ENCODE measurements at places on chromosomes 11 and 22.

DNA sequence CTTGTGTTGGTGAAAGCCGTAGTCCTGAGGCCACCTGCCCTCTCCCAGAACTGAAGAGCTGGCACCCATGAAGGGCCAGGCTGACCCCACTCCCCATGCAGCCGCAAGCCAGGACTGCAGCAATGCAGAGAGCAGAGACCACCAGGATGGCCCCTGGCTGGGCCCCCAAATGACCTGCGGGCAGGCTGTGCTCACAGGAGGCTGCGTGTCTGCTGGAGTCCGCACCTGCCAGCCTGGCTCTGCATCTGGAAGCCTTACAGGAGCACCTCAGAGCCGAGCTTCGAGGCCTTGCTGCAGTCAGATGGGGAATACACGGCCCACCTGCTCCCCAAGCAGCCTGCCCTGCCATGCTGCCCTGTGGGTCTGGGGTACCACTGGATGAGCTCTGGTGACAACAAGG, 1336.8 kb downstream of the TBC1D22A start:
- no peak for DNase-seq

DNA sequence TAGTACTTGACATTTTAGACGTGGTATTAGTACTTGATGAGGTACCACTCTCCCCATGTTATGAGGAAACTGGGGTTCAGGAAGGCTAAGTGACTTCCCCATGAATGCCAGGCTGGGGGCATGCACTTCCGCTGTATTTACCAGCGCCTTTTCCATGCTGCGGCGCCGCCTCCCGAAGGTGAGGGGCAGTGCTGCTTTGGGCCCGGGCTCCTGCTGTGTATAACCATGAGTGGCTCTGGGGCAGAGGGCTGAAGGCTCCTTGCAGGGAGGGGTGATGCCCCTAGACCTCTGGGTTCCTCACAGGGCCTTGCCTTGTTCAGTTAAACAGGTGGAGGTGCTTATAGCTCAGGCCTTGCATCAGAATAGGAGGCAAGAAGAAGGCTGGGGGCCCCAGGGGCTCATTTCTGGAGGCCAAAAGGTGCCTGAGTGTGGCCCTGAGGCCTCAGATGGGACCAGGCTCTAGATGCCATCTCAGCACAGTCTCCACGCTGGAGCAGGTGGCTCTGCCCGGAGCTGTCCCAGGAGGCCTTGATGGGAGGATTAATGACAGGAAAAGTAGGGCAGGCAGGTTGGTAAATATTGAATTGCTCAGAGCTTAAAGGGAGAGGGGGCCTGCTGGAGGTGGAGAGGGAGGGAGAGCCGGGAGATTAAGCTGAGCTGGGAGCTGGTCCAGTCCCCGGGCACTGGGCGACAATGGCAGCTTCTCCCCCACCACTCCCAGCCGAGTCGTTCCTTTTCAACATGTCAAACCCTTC, 129.6 kb downstream of the CEP164 start:
- DNase-seq = no peak

GRCh38 chr11:96158126-96158525, 184.9 kb downstream of the MAML2 start:
- DNase-seq = no peak

GRCh38 chr11:37926772-37927171, 1328.7 kb upstream of the RAG2 start:
- DNase-seq = no peak

- DNase-seq = no peak
These were observed 78.3 kb upstream of the AKIP1 start for GRCh38 chr11:8832571-8833260.

- DNase-seq = no peak
These were observed 30.0 kb downstream of the RASSF10 start for GRCh38 chr11:13039126-13039525.

GRCh38 chr11:12684315-12684714, 10.1 kb downstream of the TEAD1 start:
- no peak for DNase-seq

- DNase-seq = no peak
These were observed 328.3 kb downstream of the LARGE1 start for GRCh38 chr22:33591946-33592345.

- DNase-seq = no peak
These were observed 431.2 kb downstream of the METTL15 start for GRCh38 chr11:28539239-28540030.

DNA sequence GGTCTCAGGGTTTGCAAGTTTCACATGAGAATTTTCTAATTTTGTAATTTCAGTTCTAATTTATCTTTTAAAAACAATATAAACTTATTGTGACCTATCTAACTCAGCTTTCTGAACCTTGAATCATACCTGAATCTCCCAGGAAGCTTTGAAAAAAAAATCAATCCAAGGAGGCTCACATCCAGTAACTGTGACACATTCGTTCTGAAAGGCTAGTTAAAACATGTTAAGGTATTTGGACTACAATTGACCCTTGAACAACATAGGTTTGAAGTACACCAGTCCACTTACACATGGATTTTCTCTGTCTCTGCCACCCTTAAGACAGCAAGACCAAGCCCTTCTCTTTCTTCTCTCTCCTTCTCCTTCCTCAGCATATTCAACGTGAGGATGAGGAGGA, 40.0 kb downstream of the DDI1 start:
- DNase-seq = no peak

- DNase-seq = no peak
These were observed 10.9 kb downstream of the DRICH1 start for GRCh38 chr22:23621082-23621780.

GRCh38 chr11:119759747-119760412, 30.9 kb upstream of the NECTIN1 start:
- no peak for DNase-seq

GRCh38 chr22:49811020-49811791, 16.5 kb downstream of the BRD1 start:
- DNase-seq = no peak

GRCh38 chr11:9533058-9533457, 40.4 kb upstream of the WEE1 start:
- no peak for DNase-seq

GRCh38 chr11:128757235-128757711, 63.4 kb downstream of the FLI1 start:
- no peak for DNase-seq

DNA sequence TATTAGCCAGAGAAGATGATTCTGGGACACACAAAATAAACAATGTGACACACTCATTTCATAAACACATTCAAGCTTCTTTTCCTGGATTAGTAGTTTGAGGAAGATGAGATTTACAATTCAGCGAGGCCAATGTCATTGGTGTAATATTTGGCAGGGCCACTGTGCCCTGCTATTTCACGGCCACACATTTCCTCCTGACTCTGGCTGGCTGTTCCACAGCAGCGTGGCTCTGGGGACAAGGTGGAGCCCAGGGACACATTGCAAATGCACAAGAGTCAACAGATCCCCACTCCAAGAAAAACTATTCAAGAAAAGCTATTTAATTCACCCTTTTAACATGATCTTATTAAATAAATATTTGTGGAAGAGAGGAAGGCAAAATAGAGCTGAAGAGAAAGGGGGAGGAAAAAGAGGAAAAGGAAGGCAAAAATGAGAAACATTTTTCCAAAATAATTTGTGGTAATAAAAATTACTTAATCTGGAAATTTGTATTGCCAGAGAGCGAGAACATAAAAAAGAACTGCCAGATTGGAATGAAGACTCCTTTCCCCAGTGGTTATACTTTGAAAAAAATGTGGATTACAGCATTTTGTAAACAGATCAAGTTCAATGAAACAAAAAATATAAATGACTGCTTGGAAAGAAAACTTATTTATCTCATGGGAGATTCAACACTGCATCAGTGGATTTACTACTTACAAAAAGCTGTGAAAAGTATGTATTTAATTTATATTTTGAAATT, 27.1 kb downstream of the NXPE2 start:
- DNase-seq = no peak

- DNase-seq = no peak
These were observed 1.7 kb downstream of the PHF21A start for GRCh38 chr11:46119352-46120216.

DNA sequence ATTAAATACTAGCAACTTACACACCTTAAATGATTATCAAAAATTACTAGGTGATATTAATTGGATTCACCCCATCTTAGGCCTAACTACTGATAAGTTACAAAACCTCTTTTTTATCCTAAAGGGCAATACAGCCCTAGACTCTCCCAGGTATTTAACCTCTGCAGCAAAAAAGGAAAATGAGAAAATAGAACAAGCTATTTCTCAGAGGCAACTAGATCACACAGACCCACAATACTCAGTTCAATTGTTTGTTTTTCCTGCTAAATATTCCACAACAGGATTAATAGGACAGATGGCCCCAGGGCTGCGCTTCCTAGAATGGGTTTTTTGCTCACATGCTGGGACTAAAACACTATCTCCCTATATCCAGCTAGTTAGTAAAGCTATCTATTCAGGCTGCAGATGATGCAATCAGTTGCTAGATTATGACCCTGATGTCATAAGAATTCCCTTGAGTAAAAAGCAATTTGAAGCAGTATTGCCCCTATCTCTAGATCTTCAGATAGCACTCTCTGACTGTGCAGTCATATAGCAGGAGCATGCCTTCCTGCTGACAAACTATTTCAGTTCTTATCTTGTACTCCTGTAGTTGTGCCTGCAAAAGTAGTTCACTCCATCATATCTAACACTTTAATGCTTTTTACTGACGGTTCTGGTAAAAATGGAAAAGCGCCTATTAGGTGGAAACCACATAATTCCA, 1595.5 kb upstream of the TENM4 start:
- no peak for DNase-seq

DNA sequence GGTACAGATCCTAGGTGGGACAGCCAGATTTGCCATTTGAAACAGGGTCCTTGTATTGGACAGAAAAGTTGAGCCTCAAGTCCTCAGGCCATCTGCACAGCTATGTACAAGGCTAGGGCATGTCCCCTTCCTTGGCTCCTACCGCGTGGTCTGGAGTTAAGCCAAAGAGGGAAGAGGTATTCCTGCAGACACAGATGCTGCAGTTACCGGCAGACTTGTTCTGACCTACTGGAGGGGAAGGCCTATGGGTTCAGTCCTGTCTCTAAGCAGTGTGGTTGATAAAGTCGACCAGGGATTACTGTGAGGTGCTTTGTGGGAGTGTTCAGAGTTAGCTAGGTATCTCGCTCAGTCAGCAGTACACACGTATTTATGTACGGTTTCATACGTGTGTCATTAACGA, 180.6 kb downstream of the ADAMTS15 start:
- no peak for DNase-seq

DNA sequence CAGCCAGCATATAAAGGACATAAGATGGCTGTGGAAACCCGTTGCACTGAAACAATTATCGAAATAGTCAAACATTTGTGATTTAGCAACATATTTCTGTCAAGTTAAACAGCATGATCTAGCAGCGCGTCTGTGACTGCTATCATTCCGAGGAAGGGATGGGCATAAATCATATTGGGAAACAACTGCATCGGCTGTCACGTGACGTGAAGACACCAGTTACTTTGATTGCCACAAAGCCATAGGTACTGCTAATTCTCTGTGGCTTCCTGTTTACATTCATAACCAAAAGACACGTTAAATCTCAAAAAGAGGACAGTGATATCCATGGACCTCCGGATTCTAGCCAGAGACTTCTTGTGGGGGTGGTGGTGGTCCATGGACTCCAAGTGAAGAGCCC, 87.8 kb downstream of the CACNA1I start:
- DNase-seq = no peak

GRCh38 chr11:1782031-1782590, 18.4 kb upstream of the CTSD start:
- DNase-seq = no peak

DNA sequence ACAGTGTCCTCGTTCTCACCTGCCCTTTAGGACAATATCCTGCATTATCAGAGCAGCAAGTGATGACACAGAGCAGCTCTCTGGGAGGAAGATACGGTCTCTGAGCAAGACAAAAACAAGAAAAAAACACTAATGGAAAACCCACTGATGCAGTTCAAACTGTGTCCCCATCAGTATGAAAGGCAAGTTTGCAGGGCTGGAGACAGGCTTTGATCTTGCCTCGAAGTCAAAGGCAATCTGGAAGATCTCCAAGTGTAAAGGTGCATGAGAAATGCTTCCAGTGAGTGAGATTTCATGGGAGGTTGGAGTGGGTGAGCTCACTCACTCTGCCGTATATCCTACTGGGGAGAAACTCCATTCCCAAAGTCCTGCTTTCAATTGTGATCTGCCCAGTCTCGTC, 157.5 kb downstream of the KIRREL3 start:
- DNase-seq = no peak

DNA sequence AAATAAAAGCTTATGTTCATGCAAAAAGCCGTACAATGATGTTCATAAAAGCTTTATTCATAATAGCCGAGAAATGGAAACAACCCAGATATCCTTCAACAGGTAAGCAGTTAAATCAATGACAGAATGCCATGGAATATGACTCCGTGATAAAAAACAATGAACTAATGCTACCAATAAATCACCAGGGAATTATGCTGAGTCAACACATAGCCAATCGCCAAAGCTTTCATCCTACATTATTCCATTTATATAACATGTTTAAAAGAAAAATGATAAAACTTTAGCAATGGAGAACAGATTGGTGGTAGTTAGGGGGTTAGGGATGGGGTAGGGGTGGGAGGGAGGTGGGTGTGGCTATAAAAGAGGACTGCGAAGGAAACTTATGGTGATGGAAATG, 356.4 kb downstream of the TENM4 start:
- no peak for DNase-seq

DNA sequence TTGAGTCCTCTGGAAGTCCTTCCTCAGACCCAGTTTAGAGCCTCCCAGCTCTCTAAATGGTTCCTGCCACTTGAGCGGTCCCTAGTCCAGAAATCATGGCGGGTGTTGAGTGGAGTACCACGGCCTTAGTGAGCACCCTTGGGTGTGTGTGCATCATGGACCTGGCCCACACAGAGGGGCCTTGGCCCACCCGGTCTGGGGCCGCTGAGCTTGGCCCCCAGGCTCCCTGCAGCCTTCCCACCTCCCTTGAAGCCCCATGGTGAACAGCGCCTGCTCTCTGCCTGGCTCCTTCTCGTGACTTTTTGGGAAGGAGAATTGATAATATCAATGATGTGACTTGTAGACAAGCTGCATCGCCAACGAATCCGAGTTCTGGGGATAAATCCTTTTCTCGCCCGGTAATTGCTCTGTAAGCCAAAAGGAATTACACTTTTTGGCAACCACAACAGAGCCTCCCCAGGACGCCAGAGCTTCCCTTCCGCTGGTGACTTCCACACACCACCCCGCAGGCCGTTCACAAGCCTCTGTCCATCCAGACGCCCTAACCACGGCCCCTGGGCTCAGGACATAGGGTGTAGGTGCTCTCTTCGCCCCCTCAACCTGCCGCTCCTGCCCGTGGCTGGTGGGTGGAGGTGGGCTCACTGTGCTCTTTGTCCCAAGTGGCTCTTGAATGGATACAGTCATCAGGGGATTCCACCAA, 93.8 kb downstream of the NECTIN1 start:
- no peak for DNase-seq

DNA sequence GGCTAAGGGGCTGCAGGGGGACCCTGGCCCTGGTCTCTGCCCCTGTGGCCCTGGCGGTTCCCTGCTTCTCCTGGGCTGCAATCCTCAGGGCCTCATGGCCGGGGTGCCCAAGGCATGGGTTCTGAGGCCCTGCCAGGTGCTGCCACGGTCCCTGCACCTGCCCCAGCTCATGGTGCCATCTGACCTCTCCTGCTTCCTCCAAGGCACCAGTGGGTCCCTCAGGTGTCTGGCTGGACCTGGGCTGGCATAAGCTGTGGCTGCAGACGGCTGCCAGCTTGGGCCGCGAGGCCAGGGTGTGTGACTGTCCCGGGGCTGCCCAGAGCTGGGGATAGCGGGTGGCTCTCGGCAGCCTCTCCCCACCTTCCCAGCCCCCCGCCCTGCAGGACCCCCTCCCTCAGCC, 2.0 kb downstream of the INS start:
- DNase-seq = no peak

All from right atrium auricular region (tissue), 2 donors.